ENCODE measurements at places on chromosomes 11 and 22. TPM values are rescaled to one million over a fixed set of nuclear protein-coding genes. Genes with fewer than 3 reads are reported as not detected.
A peak's percentile ranks its signal among the peaks of the same experiment; 100 is the strongest.

GRCh38 chr11:109853156-109853776, 239.9 kb upstream of the ZC3H12C start:
- peak; percentile 76 for DNase-seq

GRCh38 chr22:43274595-43275240, 68.5 kb downstream of the SCUBE1 start:
- no peak for DNase-seq

The KDM4D gene
- 1.4 TPM for total RNA-seq

The BTBD18 gene
- not detected for total RNA-seq

The HTATIP2 gene
- total RNA-seq = 23.2 TPM

All from GM23248 (cell line).